Activated CD4-positive, alpha-beta T cell treated with anti-CD3 and anti-CD28 coated beads, Interleukin-2, Interleukin-6, amounts not matched to agents 100 ng/mL and 50 ng/mL, durations not matched to agents 16 hours and 8 hours (primary cell): ENCODE measurements at places on chromosomes 7 and 10.

- DNase-seq, result no peak
Observed at GRCh38 chr7:112880818-112881418, 90.7 kb upstream of the TMEM168 start.

GRCh38 chr7:68904630-68905029 is 693.6 kb upstream of the AUTS2 start:
- no peak for DNase-seq

DNA sequence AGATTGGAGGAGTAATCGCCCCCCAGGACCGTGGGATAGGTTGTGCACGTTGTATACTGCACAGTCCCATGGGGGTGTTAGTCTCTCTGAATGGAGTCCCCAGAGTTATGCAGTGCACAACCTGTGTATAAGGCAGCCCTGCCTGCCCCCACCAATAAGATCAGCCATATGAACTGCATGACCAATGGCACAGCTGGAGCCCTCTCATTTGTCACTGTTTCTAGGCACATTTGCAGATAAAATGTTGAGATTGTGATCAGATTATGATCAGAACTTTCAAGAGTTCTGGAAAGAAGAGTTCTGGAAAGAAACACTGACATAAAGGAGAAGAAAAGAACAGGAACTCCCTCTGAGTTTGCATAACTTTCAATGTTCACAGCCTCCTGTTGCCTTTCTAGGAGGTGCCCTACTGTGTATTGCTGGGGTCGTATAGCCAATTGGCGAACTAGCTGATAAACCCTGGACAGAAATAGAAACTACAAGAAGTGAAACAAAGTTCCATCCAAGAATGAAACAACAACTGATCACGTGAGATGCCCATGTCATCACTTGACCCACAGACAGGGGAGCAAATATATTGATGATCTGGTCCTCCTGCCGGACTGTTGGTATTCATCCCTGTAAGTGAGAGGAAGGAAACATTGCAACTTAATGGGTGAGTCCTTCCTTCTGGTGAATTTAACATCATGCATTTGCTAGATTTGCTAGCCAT is 49.6 kb upstream of the TOMM7 start:
- DNase-seq, result no peak

DNA sequence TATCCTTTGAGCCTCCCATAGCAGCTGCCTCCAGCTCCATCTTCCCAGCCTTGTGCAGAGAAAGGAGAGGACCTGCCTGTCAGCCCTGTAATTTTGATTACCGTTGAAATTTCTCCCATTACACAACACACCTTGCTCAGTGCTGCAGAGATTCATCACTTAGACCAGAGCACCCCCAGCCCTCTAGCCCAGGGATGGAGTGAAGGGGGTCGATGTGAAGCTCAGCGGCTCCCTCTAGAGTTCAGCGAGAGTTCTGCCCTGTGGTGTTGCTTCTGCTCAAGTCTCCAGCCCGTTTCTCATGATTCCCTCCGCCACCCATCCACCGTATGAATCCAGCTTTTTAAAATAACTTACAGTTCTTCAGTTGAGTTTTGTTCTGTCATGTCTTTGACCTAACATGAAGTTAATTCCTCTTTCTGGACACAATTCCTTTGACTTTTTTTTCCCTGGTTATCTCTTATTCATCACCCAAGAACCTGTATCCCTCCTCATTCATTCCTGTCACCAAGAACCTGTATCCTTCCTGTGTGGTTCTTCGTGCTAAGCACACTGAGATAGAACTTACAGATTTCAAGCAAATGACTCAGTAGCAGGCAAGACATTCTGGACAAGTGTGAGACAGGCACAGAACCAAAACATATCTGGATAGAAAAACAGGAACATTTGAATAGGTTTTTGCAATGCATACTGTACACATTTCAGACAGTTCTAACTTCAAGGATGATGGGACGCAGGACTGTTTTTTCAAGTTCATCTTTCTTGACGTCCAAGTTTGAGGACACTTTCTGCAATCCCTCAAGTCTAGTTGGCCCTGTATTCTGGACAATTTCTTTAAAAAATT is 35.0 kb upstream of the ZNF32 start:
- DNase-seq, result peak; percentile 34
